ENCODE measurements at places on chromosomes 7 and 10. TPM values are rescaled to one million over a fixed set of nuclear protein-coding genes. Genes with fewer than 3 reads are reported as not detected.

DNA sequence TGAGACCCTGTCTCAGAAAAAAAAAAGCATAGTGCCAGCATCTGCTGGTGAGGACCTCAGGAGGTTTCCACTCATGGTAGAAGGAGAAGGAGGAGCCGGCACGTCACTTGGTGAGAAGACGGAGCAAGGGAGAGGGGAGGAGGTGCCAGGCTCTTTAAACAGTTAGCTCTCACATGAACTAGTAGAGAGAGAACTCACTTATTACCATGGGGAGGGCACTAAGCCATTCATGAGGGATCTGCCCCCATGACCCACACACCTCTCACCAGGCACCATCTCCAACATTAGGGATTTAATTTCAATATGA, 62.9 kb upstream of the VKORC1L1 start:
- no peak for DNase-seq

DNA sequence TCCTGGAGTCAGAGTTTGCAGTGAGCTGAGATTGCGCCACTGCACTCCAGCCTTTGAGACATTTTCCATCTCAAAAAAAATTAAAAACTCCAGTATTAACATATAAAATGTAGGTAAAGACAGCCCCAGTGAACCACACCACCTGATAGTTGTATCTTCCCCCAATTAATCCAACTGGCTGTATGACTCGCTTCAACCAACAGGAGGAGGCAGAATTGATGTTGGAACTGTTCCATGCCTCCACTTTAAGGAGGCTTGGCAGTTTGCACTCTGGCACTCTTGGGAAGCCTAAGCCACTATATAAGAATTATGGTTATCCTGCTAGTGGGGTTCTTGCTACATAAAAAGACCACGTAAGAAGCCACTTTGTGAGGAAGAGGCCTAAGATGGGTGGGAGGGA, 72.7 kb downstream of the STK17A start:
- no peak for DNase-seq

- no peak for DNase-seq
Observed at GRCh38 chr7:31123726-31124125, 71.6 kb downstream of the ADCYAP1R1 start.

DNA sequence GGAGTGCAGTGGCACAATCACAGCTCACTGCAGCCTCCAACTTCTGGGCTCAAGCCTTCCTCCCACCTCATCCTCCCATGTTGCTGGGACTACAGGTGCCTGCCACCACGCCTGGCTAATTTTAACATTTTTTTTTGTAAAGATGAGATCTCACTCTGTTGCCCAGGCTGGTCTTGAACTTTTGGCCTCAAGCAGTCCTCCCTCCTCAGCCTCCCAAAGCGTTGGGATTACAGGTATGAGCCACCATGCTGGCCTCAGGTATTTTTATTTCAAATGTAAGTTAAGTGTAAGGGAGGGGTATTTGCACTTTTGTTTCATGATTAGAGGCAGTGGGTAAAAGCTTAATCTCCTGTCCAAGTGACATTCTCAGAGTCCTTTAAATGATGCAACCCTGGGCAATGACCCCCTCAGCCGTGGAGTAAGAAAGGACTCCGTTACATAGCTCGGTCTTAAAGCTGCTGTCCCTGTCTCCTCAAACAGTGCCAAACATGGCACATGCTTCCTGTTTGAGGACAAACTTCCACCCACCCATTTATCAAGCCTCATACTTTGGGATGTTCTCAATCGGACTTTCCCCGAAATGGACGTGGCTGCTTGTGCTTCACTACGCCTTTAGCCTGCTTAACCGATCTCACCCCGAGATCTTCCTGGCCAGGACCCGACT, 296.1 kb downstream of the BAMBI start:
- no peak for DNase-seq

- DNase-seq = no peak
Observed at GRCh38 chr10:13056456-13057077, 43.4 kb upstream of the OPTN start.

GRCh38 chr7:123367031-123367430, 167.3 kb upstream of the SLC13A1 start:
- DNase-seq = no peak

The ASZ1 gene
- not detected for total RNA-seq

GRCh38 chr10:102869258-102870198, at the start of gene AS3MT:
Gene AS3MT, plus strand, starts transcription at chr10:102869470. Its CDS starts 123 bp downstream, at chr10:102869593.
- peak; percentile 87 for DNase-seq

DNA sequence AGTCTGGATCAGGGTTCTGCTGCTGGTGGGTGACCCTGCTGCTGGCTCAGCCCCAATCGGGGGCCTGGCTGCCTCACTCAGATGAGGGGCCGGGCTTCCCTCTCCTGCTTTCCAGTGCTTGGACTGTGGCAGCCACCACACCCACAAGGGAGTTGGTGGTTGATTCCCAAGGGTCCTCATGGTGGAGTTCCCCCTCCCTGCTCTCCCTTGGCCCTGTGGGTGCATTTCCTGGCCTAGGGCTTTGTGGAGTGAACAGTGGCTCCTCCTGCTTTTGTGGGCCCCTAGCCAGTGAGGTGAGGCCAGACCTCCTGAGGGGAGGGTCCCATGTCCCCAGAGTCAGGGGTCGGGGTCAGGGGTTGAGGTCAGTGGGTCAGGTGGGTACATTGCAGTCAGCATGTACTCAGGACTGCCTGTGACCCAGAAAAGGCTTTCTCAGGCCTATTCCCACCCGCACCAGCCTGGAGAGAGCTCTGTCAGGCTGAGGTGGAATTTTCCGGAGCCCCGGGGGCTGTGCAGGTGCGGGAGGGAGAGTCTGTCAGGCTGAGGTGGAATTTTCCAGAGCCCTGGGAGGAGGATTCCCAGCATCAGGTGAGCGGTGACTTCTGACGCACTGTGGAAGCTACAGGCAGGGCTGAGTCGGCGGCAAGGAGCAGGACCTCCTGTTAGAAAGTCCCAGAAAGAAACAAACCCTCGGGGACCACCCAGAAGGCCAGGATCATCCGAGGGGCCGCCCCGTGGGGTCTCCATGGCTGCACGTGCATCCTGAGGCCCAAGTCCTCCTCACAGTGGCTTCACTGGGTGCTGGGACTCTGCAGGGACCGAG, 94.4 kb upstream of the INSIG1 start:
- DNase-seq = peak; percentile 53

GRCh38 chr10:109324721-109325120, 598.6 kb downstream of the XPNPEP1 start:
- DNase-seq = no peak

GRCh38 chr10:97771055-97771891, 526 bp downstream of the SFRP5 start:
- DNase-seq = peak; percentile 50

The GALNT11 gene
- 34.9 TPM for total RNA-seq

The CALML3 gene
- total RNA-seq = 0.18 TPM

The PAPSS2 gene
- total RNA-seq = 4.3 TPM

The JAZF1 gene
- total RNA-seq = 0.95 TPM

DNA sequence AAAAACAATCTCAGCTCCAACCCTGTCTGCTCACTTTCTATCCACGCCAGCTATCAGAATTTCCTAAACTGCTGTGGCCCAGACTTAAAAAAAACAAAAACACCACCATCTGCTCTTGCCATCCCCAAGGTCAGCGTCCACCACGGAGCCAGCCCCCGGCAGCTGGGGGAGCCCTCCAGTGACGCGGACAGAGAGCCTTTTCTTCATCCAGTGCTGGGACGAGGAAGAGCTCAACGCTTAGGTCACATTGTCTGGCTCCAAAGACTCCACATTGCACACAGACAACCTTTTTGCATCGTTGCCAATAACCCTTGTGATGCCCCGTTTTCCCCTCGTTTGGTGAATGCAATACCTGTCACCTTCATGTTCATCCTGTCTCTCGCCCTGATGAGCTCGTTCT, 67.4 kb upstream of the GNA12 start:
- no peak for DNase-seq

- DNase-seq = no peak
Observed at GRCh38 chr10:71697938-71698709, 21.5 kb downstream of the C10orf105 start.
